ENCODE measurements at places on chromosomes 7 and 10. TPM values are rescaled to one million over a fixed set of nuclear protein-coding genes. Genes with fewer than 3 reads are reported as not detected.

Gene AOAH
- 0.53 TPM for total RNA-seq

Gene ESYT2
- 48.4 TPM for total RNA-seq

Gene BAG3
- 39.8 TPM for total RNA-seq

Gene METTL27
- 2.3 TPM for total RNA-seq

Gene SLC18A3
- total RNA-seq: not detected

Gene AASS
- 18.9 TPM for total RNA-seq

Gene DMBT1
- total RNA-seq: not detected

Gene PITX3
- not detected for total RNA-seq

Gene LEP
- total RNA-seq: not detected

DNA sequence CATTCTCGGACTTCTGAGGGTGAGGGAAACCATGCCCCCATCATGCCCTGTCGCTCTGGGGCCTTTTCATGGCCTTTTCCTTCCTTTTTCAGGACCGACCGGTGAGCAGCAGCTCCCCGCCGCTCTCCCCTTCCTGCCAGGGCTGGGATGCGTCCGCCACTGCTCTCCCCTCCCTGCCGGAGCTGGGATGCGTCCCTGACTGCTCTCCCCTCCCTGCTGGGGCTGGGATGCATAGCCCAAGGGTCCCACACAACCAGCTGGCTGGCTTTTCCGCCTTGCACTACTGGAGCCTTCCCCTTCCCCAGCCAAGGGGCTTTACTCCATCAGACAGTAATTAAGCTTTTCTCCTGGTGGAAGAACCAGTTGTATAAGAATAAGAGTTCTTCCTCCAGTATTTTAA, 129.7 kb upstream of the COBL start:
- no peak for DNase-seq

DNA sequence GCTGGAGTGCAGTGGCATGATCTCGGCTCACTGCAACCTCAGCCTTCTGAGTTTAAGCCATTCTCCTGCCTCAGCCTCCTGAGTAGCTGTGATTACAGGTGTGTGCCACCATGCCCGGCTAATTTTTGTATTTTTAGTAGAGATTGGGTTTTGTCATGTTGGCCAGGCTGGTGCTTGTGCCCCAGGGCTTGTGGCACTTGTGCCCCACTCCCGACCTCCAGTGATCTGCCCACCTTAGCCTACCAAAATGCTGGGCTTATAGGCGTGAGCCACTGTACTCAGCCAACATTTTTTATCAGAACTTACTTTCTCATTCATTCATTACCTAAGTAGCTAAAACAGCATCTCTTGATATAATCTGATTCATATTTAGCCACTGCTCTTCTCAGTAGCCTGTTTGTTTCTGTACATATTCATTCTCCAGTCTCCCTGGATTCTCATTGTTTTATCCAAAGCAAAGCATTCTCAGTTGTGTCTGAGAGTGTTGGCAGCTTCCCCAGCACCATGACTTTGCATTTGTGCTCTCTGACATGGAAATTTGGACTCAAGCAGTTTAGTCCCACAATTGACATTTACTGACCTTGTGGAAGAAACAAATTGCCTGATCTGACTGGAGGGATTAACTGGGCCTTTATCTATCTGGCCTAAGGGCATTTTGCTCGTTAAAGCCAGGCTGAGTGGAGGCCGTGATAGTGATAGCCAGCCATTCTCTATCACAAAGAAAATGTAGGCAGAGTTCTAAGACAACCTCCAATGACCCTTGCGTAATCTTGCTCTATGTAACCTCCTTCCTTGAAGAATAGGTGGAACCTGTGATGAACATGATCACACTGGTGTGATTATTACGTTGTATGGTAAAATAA, 44.9 kb downstream of the AKR1B15 start:
- DNase-seq: peak; percentile 93

- DNase-seq: peak; percentile 35
Observed at GRCh38 chr7:82234457-82235049, 209.0 kb downstream of the CACNA2D1 start.

DNA sequence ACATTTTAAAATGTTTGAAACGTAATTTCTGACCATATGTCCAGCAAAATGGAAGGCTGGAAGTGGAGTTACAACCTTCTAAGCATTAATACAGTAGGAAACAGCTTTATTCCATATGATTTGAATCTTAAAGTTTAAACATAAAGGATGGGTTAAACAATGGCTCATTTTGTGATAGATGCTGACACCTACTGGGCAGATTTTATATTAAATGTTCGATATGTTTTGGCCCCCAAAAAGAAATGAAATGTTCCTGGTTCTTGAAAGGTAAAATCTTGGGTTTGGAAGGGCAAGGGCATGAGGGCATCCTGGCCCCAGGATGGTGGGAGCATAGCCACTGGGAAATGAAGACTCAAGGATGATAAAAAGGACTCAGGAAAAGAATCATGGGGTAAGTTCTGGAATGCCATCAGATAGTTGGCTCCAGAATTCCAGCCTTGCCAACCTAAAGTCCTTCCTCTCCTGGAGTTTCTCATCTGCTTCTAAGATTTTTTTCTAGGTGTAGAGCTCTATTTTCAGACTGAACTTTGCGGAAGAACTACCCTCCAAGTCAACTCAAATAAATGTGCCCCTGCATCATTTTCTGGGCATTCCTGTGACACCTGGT, 34.6 kb upstream of the SLC35G1 start:
- DNase-seq: peak; percentile 23

GRCh38 chr7:52261057-52261456, 774.4 kb upstream of the POM121L12 start:
- DNase-seq: peak; percentile 4

GRCh38 chr7:151805191-151805590, 71.7 kb downstream of the PRKAG2 start:
- no peak for DNase-seq

- DNase-seq: no peak
Observed at GRCh38 chr10:105868935-105869334, 1227.8 kb downstream of the SORCS3 start.

DNA sequence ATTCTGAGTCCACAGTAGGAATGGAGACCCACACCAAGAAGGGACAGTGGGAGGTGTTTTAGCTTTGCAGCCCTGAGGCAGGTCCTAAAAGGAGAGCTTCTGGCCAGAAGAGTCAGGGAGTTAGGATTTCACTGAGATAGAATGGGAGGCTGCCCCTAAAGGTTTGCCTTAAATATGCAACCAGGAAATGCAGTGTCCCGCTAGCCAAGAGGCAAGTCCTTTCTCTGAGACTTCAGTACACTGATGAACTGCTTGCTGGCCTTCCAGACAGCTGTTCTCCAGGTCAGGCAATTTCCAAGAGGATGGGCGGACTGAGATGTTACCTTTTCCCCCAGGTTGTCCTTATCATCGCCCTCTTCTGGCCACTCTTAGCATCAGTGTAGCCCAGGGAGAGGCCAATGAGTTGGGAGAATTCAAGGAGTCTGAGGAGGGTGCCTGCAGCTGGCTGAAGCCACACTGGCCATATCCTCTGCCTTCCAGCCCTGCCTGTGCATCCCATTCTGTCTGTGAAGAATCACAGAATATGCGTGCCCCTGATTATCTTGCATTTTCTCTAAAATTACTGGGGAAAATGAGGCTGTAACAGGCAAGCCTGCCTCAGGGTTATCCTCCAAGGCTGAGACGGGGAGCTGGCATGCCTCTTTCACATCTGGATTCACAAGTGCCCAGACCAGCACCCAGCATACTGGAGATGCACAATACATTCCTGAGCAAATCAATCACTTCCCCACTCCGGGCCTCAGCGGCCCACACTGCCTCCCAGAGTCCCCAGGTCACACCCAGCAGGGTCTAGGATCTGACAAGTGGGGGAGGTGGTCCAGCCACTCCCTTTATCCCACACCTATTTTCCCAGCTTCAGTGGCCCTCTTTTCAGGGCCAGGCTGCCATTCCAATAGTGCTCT, 2.4 kb downstream of the TLL2 start:
- DNase-seq: peak; percentile 38

GRCh38 chr7:93442478-93443224, 131.9 kb downstream of the CALCR start:
- DNase-seq: peak; percentile 47

GRCh38 chr7:152521420-152522337, 85.9 kb upstream of the KMT2C start:
- DNase-seq: peak; percentile 33

GRCh38 chr10:124671486-124672075, 72.6 kb downstream of the FAM53B start:
- DNase-seq: peak; percentile 31

DNA sequence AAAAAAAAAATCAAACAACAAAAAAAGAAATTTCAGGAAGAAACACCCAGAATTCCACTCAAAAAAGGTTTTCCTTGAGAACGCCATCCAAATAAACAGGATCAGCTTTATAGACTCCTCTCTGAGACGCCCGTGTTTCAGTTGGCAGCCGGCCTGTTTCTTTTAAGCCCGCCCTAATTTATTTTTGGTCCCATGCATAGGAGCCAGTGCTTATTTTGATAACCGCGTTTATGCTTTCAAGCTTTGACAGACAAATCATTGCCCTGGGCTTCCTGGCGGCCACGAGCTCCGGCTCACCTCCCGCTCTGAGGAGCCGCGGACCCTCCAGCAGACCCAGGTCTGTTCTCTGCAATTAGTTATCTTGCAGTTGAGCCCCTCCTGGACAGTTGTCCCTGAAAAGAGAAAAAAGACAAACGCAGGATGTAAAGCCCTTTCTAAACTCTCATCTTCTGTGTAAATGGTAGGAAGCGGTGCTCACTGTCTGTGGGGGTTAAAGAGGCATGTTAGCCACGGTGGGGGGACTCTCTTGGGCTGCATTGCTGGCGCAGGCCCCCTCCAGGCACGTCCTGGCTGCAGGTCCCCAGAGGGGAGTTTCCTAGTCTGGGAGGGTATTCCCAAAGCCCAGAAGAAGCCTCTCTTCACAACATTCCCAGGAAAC, 22.2 kb upstream of the UNCX start:
- DNase-seq: no peak

DNA sequence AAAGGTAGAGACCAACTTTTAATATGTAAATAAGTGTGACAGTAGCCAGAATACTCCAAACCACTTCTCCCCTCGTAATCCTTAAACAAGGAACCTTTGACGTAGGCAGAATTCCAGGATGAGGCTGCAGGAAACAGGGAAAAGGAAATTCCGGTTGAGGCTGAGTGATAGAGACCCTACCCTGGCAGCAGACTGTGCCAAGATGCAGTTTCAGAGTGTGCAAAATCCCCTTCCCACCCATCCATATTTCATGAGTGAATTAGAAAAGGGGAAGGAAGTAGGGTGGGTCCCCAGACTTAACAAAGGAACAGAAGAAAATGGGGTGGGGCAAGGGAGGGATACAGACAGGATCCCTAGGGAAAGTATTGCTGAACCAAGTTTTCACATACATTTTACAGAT, 143.0 kb downstream of the RAPGEF5 start:
- no peak for DNase-seq

GRCh38 chr7:134992626-134993179, 6.4 kb downstream of the AGBL3 start:
- no peak for DNase-seq

DNA sequence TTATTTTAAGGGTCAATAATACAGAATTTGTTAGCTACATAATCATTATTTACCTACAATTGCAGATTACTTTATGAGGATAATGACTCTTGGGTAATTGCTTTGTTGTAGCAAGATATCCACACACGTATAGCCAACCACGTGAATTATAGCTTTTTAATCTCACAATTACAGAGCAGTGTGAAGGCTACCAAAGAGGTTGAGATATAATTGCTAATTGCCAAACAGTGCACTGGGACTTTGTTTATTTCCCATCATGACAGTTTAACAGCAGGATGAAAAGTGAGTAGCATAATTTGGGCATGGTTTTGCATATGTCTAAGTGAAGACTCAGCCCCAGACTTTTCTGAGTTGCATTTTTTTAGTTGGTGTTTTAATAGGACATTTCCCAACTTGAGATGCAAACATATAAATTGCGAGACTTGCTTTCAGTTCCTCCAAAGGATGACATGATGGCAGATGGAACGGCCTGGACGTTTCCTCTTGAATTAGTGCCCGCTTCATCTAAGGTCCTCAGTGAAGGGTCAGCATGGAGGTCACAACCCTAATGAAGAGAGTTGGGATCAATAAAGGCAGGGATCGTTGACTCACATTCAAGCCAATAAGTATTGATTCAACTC, 180.7 kb upstream of the GPR26 start:
- no peak for DNase-seq

DNA sequence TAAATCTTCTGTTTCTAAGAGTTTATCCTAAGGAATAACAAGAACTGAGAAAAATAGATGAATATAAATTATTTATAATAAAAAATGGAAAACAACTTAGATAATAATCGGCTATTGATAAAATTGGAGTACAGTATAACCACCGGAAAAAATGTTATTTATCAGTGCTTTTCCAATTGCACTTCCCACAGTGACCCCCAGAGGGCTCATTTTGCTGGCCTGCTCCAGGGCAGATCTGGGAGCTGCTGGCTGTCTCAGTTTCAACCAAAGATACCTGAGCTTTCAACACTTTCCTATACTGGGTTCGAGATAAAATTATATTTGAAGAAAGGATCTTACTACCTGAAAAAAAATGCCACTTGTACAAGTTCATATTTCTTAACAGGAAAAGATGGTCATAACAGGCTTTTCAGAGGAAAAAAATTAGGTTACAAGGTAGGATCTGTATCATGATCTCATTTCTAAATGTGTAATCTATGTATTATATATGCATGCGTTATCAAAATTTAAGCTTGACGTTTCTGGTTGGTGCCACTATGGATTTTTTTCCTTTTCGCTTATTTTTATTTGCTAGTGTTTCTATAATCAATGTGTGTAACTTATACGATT, 165.7 kb downstream of the NPSR1 start:
- peak; percentile 55 for DNase-seq

DNA sequence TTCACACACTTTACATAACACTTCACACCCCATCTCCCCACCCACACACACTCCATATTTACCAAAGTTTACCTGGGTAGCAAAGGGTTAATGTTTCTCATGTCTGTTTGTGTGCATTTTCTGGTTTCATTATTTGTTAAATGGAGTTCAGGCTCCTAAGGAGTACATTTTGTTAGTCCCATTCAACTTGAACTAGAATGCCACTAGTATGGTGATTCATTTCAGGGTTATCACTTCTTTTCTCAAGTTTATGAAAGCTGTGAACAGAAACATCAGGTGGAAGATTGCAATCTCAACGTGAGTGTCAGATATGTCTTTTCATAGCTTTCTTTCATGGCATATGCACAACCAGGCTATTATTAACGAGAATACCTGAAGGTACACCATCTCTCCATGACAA, 1027.5 kb downstream of the GATA3 start:
- no peak for DNase-seq

GRCh38 chr10:28722065-28722803, 44.9 kb downstream of the BAMBI start:
- DNase-seq: no peak

GRCh38 chr7:115662120-115662519, 368.4 kb downstream of the TFEC start:
- DNase-seq: no peak
